ENCODE measurements at places on chromosomes 1 and 21.

DNA sequence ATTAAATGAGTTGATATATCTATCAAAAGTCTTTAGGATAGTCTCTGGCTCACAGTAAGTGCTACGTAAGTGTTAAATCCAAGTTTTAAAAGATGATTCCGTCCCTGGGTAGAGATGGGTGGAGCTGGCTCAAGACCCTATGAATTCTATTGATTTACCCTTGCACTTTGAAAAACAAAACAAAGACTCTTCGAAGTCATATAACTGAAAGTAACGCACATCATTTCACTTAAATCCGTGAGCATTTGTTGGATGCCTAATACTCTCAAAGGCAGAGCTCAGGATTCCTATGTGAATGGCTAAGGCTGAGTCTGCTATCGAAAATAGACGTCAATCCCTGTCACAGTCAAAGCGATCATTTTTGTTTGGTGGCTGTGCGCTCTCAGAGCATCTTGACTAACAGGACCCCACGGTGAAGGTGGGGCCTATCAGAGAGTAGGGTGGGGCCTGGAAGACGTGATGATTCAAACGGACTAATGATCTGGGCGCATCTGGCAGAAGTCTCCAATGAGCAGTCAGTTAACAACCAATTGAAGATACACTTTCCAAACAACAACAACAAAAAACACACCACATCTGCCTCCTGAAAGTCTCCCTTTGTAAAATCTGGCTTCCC is 1.2 kb upstream of the NUCKS1 start:
- DNase-seq: no peak

DNA sequence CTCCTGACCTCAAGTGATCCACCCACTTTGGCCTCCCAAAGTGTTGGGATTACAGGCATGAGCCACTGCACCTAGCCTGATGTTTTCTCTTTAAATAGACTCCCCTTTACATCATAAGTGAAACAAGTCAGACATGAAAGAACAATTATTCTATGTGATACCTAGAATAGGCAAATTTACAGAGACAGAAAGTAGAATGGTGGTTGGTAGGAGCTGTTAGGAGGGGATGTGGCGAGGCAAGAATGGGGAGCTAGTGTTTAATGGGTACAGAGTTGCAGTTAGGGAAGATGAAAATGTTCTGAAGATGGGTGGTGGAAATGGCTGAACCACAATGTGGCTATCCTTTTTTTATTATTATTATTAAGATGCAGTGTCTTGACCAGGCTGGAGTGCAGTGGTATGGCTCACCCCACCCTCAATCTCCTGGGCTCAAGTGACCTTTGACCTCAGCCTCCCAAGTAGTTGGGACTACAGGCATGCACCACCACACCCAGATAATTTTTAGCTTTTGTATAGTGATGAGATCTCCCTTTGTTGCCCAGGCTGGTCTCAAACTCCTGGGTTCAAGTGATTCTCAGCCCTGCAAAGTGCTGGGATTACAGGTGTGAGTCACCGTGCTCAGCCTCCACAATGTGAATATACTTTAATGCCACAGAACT is 28.4 kb downstream of the ELF3 start:
- DNase-seq: no peak

DNA sequence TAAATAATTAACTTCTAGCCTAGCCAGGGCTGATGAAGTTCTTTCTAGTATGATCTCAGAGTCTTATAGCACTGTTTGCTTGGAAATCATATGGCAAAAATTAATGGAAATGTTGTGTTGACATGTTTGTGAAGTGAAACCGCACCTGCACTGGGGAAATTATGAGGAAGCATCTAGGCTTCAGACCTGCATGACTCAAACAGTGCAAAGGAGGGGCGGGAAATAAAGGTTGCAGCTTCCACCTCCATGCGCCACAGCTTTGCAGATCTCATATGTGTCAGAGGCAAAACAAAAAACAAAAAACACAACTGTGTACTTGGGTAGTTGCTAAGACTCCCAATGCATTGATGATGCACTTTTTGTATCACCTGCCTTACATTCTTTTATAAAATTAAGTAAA is 1080.6 kb downstream of the PLA2G4A start:
- DNase-seq: no peak

- no peak for DNase-seq
Measured at GRCh38 chr1:186139701-186140100, 235.4 kb downstream of the TPR start.

DNA sequence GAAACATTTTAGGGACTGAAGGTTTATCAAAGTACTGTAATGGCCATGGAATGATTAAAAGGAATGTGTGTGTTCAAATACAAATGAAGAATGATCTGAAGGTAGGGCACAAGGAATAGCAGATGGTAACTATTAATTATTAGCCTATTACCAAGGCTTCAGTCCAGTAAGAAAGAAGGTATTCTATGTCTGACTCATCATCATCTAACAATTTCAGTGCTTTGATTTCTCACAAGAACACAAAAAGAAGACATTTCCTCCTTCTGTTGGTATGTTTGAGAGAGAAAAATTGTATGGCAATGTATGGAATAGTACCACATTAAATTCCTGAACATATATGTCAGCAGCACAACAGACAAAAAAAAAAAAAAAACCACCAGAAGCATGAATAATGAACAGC is 57.5 kb downstream of the TYW3 start:
- no peak for DNase-seq

GRCh38 chr1:18282851-18283600 is 175.4 kb downstream of the IGSF21 start:
- no peak for DNase-seq

DNA sequence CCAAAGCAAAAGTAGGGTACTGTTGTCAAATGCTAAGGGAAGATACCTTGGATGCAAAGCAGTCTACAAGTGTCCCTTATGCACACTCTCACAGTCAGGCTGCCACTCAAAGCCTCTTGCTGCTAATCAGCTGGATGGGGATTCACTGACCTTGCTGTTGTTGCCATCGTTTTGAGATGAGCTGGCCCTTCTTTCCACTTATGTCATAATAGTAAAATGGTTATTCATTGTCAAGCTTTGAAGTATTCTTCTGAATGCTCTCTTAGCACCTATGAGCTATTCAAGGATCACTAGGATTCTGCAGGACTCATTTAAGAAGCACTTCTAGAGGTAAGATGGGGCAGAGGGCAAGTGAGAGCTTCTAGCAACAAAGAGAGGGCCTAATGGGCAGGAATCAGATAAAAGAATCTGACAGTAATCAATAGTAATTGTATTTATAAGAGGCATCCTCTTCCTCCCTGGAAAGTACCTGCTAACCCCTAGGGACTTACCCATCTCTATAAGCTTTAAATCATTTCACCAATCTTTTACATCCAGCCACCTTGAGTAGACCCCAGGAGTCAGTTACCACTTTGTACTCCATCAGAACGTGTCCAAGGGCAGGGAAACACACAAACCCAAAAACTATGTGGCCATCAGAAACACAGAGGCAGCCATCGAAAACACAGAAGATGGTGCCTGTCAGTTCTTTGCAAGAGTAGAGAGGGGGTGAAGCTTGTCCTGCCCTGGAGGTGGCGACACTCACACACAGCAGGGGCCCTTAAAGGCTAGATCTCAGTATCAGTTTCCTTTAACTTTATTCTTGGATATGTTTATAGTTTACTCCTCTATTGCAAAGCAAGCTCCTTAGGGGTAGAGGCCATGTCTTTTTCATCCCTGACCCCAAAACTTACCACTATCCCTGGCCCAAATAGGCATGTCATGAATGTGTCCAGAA is 103.7 kb upstream of the NFIA start:
- no peak for DNase-seq

GRCh38 chr1:156083800-156084790 is 1.8 kb upstream of the MEX3A start:
- DNase-seq: no peak

DNA sequence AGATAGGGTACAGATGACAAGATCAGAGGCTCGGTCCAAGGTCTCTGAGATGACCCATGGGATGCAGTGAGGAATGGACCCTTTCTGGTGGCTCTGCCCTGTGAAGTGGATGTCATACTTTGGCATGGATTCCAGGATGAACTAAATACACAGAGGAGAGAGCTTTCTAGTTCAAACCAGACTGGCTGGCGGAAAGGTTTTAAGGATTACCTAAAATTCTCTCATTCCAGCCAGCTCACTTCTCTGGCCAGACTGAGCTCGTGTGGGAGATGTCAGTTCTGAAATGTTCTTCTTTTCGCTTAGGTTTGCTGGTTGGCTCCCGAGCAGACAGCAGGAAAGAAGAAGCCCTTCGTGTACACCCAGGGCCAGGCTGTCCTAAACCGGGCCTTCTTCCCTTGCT is 6.2 kb downstream of the RNPEP start:
- DNase-seq: no peak

DNA sequence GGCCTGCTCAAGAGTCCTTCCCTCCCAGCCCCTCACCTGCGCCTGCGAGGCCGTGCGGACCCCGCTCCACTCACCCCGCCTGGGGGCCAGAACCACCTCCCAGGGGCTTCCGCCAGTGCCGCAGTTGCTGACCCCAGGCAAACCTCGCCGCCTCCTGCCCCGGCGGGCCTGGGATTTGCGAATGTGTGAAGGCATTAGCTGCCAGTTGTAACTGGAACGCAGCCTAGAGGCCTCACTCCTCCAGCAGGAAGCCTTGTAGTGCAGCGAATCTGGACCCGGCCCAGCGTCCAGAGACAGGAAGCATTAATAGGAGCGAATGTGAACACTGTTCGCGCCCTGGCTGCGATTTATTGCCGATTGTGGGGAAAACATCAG is 140.9 kb upstream of the ARHGEF16 start:
- no peak for DNase-seq

DNA sequence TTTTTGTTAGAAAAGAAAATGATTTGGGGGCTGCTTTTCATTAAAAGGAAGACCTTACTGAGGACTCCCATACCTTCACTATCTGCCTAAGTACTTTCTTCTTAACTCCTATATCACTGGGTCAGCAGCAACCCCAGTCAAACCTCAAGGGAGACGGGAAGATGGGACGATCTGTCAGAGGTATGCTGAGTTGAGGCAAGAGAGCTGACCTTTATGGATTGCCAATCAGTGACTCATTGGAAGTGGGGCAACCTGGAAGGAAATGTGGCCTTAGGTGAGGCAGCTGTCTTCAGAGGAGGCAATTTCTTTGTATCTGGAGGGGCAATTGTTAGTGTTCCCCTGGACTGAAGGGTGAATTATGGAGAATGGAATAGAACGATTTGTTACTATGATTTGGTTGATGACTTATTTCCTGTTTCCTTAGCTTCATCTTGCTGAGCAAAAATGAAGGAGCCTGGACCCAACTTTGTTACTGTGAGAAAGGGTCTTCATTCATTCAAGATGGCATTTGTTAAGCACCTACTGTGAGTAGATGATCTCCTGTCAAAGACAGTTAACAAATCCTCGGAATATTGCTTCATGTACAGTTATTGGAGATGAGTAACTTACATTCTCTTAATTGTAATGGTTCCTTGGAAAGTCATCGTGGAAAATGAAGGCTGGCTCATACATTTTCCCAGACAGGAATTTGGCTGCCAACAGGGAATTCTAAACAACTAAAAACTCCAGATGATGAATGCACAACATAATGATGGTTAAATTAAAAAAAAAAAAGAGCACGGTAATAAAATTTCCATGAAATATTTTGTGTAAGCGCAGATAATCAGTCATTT is 134.7 kb upstream of the KCNJ15 start:
- DNase-seq: no peak

DNA sequence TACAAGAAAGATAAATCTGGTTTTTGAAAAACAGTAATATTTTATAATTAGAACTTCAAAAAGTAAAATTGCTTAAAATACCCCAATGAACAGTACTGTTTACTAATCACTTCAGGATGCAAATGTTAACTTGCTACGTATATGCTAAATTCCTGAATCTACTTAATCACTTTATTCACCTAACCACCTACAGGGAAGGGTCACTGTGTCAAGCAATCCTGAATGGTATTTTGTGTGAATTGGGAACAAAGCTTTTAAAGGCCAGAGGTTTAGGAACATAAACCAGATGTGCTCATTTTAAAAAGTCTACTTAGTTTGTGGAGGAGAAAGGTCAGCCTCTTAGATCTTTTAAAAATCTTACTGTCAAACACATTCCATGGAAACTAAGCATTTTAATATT is 1143.0 kb upstream of the ADGRL2 start:
- no peak for DNase-seq

DNA sequence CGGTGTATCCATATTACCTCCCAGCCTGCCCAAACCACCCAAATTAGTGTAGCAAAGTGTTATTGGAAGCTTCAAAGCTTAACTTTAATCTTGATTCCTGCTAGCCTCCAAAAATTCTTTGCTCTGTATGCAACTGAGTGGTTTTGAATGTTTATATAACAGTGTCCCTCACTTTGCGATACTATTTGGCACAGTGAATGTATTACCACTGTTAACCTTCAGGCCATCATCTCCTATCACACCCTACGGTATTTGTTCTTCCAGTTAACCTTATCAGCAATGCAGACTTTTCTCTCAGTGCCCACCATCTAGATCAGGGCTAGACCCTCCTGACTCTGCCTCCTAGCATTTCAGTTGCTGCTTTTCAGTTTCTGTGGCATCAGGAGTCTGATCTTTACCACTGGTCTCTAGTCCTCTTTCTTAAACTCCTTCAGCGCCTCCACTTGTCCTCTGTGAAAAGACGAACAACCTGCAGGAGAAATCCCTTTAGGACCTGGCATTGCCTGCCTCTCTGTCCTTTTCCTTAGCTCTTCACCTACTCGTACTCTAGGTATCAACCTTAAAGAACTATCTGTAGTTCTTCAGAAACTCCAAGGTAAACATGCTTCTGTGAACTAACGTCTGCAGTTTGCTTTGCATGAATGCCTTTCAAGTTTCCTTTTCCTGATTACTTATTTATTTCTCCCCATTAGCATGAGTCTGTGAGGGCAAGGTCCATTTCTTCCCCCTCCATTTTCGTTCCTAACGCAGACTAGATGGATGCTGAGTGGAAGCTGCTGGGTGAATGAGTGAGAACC is 71.7 kb downstream of the SNX7 start:
- DNase-seq: no peak

DNA sequence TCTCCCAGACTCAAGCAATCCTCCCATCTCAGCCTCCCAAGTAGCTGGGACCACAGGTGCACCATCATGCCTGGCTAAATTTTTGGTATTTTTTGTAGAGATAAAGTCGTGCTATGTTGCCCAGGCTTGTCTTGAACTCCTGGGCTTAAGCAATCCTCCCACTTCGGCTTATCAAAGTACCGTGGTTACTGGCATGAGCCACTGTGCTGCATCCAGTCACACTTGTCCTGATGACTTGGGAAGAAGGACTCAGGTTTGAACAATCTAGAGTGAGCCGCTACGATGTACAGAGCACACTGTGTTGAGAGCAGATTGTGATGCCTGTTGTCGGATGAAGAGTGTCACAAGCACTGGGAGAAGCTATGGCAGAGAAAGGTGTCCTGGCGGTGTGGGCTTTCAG is 27.2 kb downstream of the RNF187 start:
- no peak for DNase-seq

GRCh38 chr1:147598621-147599361 is 57.5 kb downstream of the BCL9 start:
- peak; percentile 9 for DNase-seq

Data from stimulated activated CD8-positive, alpha-beta memory T cell treated with anti-CD3 and anti-CD28 coated beads, Interleukin-12 subunit alpha, Interleukin-12 subunit beta, amount 100 ng/mL, for 1 hour (primary cell).